Activated CD8-positive, alpha-beta memory T cell treated with anti-CD3 and anti-CD28 coated beads, Interleukin-2, amount 10 ng/mL, durations not matched to agents 7 days and 5 days (primary cell): ENCODE measurements at places on chromosomes 3 and 15. TPM values are rescaled to one million over a fixed set of nuclear protein-coding genes. Genes with fewer than 3 reads are reported as not detected.

DNA sequence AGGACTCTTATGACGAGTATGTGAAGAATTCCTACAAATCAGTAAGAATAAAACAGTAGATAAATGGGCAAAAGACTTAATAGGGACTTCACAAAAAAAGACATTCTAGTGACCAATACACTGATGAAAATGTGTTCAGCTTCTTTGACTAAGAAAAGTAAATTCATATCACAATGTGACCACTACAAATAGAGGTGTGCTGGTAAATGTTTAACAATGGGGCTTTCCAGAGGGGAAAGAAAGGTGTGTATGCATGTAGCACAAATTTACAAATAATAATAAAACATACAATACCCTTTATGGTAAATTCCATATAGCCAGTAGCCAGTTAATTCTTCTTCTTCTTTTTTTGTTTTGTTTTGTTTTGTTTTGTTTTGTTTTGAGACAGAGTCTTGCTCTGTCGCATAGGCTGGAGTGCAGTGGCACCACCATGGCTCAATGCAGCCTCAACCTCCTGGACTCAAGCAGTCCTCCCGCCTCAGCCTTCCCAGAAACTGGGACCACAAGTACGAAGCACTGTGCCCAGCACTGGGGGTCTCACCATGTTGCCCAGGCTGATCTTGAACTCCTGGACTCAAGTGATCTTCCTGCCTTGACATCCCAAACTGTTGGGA lies 17.5 kb upstream of the NMD3 start:
- H3K4me3 ChIP-seq, result no peak overlapping the region
- H3K36me3 ChIP-seq, result no peaks in the 10 kb centered on the region
- DNase-seq, result no peak

DNA sequence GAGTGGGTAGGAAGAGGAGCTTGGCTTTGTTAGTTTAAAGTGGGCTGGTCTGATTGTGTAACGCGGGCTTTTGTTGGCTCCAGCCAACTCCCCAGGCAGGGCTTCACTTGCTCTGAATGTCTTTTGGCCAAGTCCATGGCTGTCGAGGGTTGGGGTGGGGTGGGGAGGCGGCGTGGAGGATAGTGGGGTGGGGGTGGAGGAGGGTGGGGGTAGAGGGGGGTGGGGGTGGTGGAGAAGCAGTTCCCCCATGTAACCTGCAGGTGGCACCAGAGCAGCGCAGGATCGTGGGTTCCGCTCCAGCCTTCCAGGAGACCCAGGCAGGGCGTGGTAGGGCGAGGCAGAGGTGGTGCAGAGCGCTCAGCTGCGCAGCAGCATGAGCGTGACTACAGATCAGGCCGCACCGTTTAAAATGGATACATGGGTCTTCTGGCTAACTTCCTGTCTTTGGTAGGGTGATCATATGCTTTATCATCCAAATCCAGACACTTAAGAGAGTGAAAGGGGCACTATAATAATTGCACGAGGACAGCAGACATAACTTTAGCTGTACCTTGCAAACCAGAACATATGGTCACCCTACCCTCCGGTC lies 28.3 kb downstream of the GOLGA6A start:
- peaks cover 11% of the 10 kb centered on the region for H3K4me1 ChIP-seq
- no peaks in the 10 kb centered on the region for H3K36me3 ChIP-seq
- peaks cover 3% of the 10 kb centered on the region for H3K27me3 ChIP-seq
- H3K27ac ChIP-seq, result no peak overlapping the region
- no peak overlapping the region for H3K4me3 ChIP-seq

DNA sequence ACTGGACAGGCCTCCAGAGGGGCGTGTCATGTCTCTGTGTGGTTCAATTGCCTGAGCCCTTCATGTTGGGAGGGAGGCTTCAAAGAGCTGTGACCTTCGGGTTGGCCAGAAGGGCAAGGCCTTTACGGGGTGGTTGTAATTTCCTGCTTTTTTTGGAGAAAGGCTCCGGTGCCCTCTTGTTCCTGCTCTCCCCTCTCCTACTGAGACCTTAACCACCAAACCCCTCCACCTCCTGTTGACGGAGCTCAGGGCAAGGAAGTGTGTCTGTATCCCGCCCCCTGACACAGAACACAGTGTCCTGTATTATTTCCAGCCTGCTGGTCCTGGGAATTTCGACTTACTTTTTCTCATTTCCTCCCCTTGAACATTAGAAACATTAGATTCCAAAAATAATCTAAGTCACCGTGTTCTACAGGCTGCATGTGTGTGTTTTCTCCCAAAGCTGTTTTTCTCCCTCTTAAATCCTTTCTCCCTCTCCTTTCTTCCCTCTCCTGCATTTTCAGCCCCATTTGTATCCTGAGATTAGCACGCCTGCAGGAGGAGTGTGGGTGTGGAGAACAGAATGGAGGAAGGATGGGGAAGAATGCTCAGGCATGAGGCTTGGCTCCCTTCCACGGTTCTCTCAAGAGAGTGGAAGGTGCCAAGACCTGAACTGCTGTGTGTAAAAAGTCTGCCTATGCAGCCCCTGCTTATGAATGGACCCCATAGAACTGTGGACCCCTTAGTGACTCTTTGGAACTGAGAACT lies 285.4 kb upstream of the ROPN1 start:
- H3K27me3 ChIP-seq, result peaks cover 2% of the 10 kb centered on the region
- H3K4me3 ChIP-seq, result no peak overlapping the region
- H3K36me3 ChIP-seq, result no peaks in the 10 kb centered on the region
- H3K4me1 ChIP-seq, result no peaks in the 10 kb centered on the region

DNA sequence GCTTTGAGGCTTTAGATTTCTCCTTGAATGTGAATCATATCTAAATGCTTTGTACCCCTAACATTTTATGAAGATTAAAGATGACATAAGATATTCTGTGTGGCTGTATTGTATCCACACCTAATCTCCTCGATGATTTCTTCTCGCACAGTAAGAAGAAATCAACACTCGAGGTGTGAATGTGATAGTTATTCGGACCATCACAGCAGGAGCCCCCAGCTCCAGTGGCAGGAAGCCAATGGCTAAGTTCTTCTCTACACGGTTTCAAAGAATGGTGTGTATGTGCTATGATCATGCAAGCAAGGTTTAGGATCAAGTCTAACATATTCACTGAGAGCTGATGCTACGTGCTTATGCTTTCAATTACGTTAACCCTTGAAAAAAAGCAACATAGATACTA lies 271.0 kb downstream of the SUCLG2 start:
- no peak overlapping the region for H3K4me3 ChIP-seq
- no peak overlapping the region for H3K27ac ChIP-seq
- no peaks in the 10 kb centered on the region for H3K27me3 ChIP-seq
- peaks cover 18% of the 10 kb centered on the region for H3K36me3 ChIP-seq
- no peaks in the 10 kb centered on the region for H3K4me1 ChIP-seq

GRCh38 chr3:179447251-179447650 lies 4.0 kb downstream of the GNB4 start:
- peaks cover 23% of the 10 kb centered on the region for H3K4me1 ChIP-seq
- H3K27ac ChIP-seq, result no peak overlapping the region
- H3K36me3 ChIP-seq, result peaks cover 7% of the 10 kb centered on the region

GRCh38 chr3:10470120-10471053 lies 35.0 kb downstream of the ATP2B2 start:
- peaks cover 3% of the 10 kb centered on the region for H3K4me1 ChIP-seq
- no peaks in the 10 kb centered on the region for H3K36me3 ChIP-seq
- DNase-seq, result no peak
- H3K27me3 ChIP-seq, result peaks cover 32% of the 10 kb centered on the region

DNA sequence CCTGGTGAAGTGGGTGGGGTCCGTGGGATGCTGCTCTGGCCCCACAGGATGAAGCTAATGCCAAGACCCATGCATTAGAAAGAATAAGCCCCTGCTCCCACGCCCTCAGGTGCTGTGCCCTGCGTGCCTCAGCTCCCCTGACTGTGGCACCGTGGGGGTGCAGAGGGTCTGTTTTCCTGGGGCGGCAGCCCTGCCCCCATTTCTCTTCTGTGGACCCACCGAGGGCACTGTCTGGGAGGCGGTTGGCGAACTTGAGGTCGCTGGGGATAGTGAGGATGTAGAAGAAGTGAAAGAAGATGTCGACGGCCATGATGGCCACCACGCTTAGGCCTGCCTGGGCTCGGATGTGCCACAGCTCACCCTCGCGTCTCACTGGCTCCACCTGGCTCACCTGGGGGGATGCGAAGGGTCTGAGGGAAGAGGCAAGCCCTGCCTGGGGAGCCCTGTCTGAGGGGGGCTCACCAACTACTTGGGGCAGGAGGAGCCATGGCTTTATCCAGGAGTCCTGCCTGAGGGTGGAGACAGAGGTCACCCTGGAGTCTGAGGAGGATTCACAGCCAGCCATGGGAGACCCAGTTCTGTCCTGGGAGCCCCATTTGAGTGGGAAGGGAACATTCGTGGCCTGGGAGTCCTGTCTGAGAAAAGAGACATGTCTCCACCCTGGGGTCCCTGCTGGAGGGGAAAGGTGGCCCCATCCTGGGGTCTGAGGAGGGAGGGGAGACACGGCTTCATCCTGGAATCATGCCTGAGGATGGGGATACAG lies 5.1 kb downstream of the HHATL start:
- H3K36me3 ChIP-seq, result no peaks in the 10 kb centered on the region
- H3K4me3 ChIP-seq, result no peak overlapping the region
- H3K4me1 ChIP-seq, result peaks cover 15% of the 10 kb centered on the region
- no peaks in the 10 kb centered on the region for H3K27me3 ChIP-seq

DNA sequence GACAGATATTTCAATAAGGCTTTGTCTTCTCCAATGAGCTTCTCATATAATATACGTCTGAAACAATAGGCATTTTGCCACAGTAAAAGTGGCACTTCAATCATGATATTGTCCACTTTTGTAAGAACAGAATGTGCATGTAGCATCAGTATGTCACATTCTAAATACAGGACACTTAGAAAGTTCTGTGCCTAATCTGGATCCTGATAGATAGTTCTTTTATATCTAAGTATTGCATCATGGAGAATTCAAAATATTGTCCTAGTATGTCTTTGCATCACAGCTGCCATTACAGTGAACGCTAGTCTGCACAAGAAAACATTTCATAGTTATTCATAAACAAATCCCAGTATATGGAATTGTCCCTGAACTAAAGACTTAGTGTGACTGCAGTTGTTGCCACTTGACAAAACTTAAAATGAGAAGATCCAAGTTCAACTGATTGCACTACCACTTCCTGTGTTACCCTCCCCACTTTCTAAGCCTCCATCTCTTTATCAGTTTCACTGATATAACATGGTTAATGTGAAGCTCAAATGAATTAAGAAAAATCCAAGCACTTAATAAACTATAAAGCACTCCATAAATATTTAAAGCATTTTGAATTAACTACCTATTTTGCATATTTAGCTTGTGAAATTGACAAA lies 19.6 kb downstream of the LRRFIP2 start:
- H3K27ac ChIP-seq, result no peak overlapping the region
- H3K27me3 ChIP-seq, result no peaks in the 10 kb centered on the region
- no peak overlapping the region for H3K4me3 ChIP-seq

GRCh38 chr3:59133311-59133710 lies 83.5 kb upstream of the CFAP20DC start:
- H3K36me3 ChIP-seq, result no peaks in the 10 kb centered on the region
- H3K4me3 ChIP-seq, result no peak overlapping the region
- no peak overlapping the region for H3K27ac ChIP-seq
- peaks cover 8% of the 10 kb centered on the region for H3K27me3 ChIP-seq

DNA sequence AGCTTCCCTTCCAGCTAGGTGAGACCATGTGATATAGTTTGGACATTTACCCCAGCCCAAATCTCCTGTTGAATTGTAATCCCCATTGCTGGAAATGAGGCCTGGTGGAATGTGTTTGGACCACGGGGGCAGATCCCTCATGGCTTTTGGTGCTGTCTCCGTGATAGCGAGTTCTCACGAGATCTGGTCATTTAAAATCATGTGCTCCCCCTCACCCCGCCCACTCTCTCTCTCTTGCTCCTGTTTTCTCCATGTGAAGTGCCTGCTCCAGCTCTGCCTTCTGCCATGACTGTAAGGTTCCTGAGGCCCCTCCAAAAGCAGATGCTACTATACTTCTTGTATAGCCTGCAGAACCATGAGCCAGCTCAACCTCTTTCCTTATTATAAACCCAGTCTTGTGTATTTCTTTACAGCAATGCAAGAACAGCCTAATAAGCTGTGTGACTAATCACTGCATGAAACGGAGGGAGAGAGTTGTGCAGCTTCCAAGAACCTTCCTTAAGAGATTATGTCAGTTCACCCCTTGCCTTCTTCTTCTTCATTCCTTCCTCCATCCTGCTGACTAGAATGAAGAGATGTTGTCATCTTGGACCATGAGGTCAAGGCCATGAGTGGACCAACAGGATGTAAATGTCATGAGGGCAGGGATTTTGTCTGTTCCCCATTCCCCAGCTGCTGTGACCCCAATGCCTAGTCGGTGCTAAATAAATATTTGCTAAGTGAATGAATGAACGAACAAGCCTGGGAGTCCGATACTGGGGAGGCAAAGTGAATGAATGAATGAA lies 91.0 kb downstream of the CPN2 start:
- peaks cover 18% of the 10 kb centered on the region for H3K4me1 ChIP-seq
- H3K27ac ChIP-seq, result no peak overlapping the region
- H3K27me3 ChIP-seq, result peaks cover 10% of the 10 kb centered on the region

GRCh38 chr15:69463182-69463756 lies 10.7 kb downstream of the RPLP1 start:
- peak overlapping the region; percentile 78 for H3K4me3 ChIP-seq
- peaks cover 22% of the 10 kb centered on the region for H3K27me3 ChIP-seq
- H3K4me1 ChIP-seq, result peaks cover 37% of the 10 kb centered on the region
- H3K36me3 ChIP-seq, result peaks cover 2% of the 10 kb centered on the region

DNA sequence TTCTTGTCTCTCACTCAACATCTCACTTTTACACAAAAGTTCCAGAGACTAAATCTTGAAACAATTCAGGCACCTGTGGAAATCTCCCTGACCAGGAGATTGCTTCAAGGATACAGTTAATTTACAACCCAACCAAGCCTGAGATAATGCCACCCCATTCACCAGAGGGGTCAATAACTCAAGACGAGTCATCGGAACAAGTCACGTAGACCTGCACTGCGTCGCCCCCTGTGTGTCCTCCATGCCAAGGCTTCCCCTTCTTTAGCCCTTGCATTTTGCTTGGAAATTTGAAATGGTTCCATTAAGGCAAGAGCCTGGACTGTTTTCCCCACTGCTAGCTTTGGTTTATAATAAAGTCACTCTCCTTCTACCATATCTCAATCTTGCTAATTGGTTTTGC lies 129.0 kb upstream of the NEO1 start:
- no peak overlapping the region for H3K27ac ChIP-seq
- H3K27me3 ChIP-seq, result peaks cover 37% of the 10 kb centered on the region
- no peak overlapping the region for H3K4me3 ChIP-seq
- DNase-seq, result no peak
- no peaks in the 10 kb centered on the region for H3K36me3 ChIP-seq

- peaks cover 26% of the 10 kb centered on the region for H3K4me1 ChIP-seq
- H3K36me3 ChIP-seq, result peaks cover 3% of the 10 kb centered on the region
- DNase-seq, result peak; percentile 85
- peak overlapping the region; percentile 28 for H3K4me3 ChIP-seq
- peaks cover 50% of the 10 kb centered on the region for H3K27me3 ChIP-seq
These were observed 14.2 kb upstream of the HOMER2 start for GRCh38 chr15:82966671-82967071.

The SI gene
- total RNA-seq, result not detected

The TYRO3 gene
- total RNA-seq, result 0.66 TPM

The TMEM266 gene
- total RNA-seq, result not detected

The TMEM45A gene
- 0.26 TPM for total RNA-seq

The COL8A1 gene
- not detected for total RNA-seq

The CCDC71 gene
- total RNA-seq, result 23.7 TPM

The GSK3B gene
- total RNA-seq, result 35.9 TPM

The EMC7 gene
- total RNA-seq, result 66.2 TPM

The MAN2A2 gene
- total RNA-seq, result 174 TPM

The CYP8B1 gene
- not detected for total RNA-seq

The NR2F2 gene
- not detected for total RNA-seq

The GOLGA8J gene
- total RNA-seq, result 0.88 TPM

The GOLGA8T gene
- 0.77 TPM for total RNA-seq

The SNAP23 gene
- total RNA-seq, result 63.9 TPM

The SPATA12 gene
- not detected for total RNA-seq

The BTD gene
- 6.2 TPM for total RNA-seq
